Inflammatory macrophage treated with lipopolysaccharide for 4 hours (primary cell): ENCODE measurements at places on chromosomes 16 and 17.

DNA sequence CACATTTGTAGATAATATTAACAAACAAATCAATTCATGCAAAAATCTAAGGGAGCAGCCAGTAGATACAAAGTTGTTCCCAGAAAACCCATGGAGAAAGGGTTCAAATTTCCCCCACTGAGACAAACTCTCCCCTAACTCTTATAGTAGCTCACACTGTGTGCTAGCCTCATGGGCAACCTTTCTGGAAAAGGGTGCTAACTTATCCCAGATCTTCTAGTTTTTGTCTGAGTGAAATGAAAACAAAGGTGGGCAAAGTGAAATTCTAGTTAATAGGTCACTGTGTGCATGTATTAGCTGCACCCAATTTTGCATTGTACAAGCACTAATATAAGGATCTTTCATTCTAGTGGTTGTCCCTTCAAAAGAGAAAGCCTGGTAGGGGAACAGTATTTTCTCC lies 9.9 kb upstream of the USP32 start:
- no peak for DNase-seq

- DNase-seq = no peak
Observed at GRCh38 chr17:20968913-20969616, 73.7 kb downstream of the USP22 start.

GRCh38 chr17:50624321-50624934 lies 10.3 kb upstream of the ABCC3 start:
- peak; percentile 53 for DNase-seq

- DNase-seq = no peak
Observed at GRCh38 chr16:23416816-23417215, 36.2 kb downstream of the COG7 start.

- DNase-seq = no peak
Observed at GRCh38 chr16:193441-193840, 13.2 kb downstream of the HBQ1 start.

DNA sequence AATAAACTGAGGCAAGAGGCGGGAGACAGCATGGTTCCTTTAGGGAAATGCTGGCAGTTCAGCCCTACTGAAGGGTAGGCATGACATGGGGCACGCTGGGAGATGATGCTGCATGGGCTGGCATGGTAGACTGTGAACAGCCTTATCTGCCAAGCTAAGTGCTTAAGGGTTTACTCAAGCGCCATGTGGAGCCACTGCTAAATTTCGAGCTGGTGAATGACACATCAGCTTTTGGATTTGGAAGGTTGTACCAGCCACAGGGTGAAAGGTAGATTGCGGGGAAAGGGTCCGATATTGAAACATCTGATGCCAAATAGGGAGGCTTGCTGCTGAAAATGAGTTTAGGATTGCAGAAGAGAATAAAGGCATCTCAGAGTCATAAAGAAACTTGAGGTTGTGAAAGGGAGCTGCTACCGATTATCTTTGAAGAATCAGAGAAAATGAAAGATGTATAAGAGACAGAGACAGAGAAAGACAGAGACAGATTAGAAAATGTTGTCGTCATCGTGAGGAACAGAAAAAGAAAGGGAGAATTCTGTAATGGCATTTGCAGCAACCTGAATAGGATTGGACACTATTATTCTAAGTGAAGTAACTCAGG lies 16.3 kb downstream of the PIK3R5 start:
- peak; percentile 78 for DNase-seq

GRCh38 chr16:85205747-85206471 lies 93.6 kb upstream of the CIBAR2 start:
- DNase-seq = no peak

DNA sequence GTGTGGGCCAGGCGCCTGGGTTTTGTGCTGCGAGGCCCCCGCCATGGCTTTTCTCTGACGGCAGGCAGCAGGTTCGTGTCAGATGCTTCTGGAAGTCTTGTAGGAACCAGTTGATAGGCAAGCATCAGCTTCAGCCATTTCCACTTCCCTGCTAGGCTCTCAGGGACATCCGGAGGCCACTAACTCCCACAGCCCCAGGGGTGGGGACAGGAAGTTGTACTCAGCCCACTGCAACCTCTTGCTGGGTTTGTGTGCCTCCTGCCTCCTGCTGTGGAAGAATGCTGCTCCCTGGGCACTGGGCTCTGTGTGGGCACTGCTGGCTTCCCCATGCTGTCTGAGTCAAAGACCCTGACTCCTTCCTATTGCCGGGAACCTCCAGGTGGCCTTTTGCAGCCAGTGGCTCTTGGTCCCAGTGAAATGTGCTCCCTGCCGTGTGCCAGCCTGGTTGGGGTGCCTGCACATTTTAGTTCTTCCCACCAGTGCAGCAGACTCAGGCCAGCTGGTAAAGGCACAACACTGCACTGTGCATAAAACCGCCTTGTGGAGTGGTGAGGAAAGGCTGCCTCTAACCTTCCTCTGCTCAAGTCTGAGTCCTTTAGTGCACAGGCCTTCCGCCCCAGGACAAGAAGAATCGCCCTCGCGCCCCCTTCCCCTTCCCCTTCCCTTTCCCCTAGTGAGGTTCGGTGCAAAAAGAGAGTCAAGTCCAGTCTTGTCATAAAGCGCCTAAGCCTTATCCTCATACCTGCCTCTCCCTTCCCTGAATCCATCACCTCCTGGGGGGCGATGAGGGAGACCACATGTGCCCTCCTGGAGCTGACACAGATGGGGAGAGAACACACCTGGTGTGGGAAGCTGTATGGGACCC lies 16.6 kb downstream of the LDHD start:
- DNase-seq = peak; percentile 71

- no peak for DNase-seq
Observed at GRCh38 chr16:57959804-57960203, 11.1 kb downstream of the CNGB1 start.

DNA sequence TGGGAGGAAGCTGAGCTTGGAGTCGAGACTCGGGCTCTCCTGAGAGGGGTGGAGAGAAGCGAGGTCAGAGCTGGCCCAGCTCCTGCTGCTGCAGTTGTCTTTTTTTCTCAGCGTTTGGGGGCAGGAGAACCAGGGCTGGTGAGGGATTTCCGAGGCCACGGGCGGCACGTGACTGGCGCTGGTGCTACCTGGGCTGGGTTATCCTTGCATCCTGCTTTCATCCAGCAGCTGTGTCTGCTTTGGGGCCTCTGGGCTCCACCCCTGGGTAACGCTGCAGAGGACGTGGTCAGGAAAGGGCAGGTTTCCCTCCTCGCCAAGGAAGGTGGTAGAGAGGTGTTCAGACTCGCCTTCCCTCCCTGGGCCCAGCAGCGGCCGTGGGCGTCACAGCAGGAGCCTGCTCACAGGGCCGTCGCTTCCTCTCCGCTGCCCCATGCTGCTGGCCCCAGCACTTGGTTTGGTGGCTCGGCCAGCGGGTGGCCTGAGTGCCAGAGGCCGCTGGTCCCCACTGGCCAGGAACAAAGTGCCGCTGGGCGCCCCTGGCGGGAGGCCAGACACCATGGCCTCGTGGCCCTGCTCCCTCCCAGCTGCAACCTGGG lies 22.5 kb downstream of the GSE1 start:
- no peak for DNase-seq

DNA sequence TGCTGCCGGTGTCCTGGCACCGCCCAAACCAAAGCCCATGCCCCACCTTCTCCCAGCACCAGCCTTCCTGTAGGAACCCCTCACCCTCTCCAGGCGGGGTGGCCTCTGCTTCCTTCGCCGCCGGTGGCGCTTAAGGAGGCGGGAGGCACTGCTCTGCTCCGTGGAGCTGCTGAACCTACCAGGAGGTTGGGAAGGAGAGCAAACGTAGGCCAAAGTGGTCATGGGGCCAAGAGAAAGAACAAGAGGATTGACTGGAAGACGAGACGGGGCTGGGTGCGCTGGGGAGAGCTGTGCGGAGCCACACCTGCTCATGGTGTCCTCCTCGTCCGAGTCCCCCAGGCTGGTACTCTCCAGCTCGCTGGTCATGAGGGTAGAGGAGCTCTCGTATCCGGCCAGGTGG lies 4.8 kb downstream of the DVL2 start:
- no peak for DNase-seq

- DNase-seq = no peak
Observed at GRCh38 chr17:2903193-2903974, 107.1 kb downstream of the RAP1GAP2 start.
